ENCODE measurements at places on chromosomes 5 and 9. TPM values are rescaled to one million over a fixed set of nuclear protein-coding genes. Genes with fewer than 3 reads are reported as not detected.

Gene FOXD4L5
- total RNA-seq, result not detected

Gene SLC36A3
- total RNA-seq, result not detected

Gene ITGA1
- total RNA-seq, result 7.7 TPM

Gene STPG3
- total RNA-seq, result not detected

Gene PLAC8L1
- total RNA-seq, result 0.23 TPM

Gene SH3PXD2B
- 14.8 TPM for total RNA-seq

Gene LOX
- 1.4 TPM for total RNA-seq

Gene THBS4
- 1.7 TPM for total RNA-seq

Gene SPARC
- 214 TPM for total RNA-seq

Gene BARHL1
- total RNA-seq, result not detected

Gene TEX48
- not detected for total RNA-seq

Gene PRLR
- total RNA-seq, result not detected

Gene GCNT1
- 3.3 TPM for total RNA-seq

Gene PITX1
- total RNA-seq, result 4.2 TPM

Gene CORO2A
- total RNA-seq, result 22.3 TPM

Gene AQP3
- total RNA-seq, result 30.4 TPM

Gene FBLL1
- total RNA-seq, result 1.7 TPM

Gene TXNDC8
- not detected for total RNA-seq

Gene CFAP90
- not detected for total RNA-seq

Gene SHOC1
- not detected for total RNA-seq

Gene ABLIM3
- 5.5 TPM for total RNA-seq

Gene MYMK
- total RNA-seq, result not detected

Gene QRFP
- not detected for total RNA-seq

Gene F2RL2
- not detected for total RNA-seq

Gene SNCB
- 0.15 TPM for total RNA-seq

Gene TRMO
- 5.6 TPM for total RNA-seq

Gene UBAP1
- total RNA-seq, result 48.8 TPM

Gene FOCAD
- total RNA-seq, result 23.0 TPM

Gene FANCG
- total RNA-seq, result 20.4 TPM

Gene SLC23A1
- total RNA-seq, result not detected

Gene HK3
- total RNA-seq, result not detected

Gene EGFLAM
- 0.31 TPM for total RNA-seq

Gene RNF208
- not detected for total RNA-seq

Gene HSD17B3
- not detected for total RNA-seq

Gene NIM1K
- total RNA-seq, result 0.08 TPM

Gene SOX30
- total RNA-seq, result not detected

Gene RUSC2
- 15.5 TPM for total RNA-seq

Gene ZNF879
- 1.0 TPM for total RNA-seq

Data from hair follicular keratinocyte (primary cell).